ENCODE measurements at places on chromosomes 2 and 18.

DNA sequence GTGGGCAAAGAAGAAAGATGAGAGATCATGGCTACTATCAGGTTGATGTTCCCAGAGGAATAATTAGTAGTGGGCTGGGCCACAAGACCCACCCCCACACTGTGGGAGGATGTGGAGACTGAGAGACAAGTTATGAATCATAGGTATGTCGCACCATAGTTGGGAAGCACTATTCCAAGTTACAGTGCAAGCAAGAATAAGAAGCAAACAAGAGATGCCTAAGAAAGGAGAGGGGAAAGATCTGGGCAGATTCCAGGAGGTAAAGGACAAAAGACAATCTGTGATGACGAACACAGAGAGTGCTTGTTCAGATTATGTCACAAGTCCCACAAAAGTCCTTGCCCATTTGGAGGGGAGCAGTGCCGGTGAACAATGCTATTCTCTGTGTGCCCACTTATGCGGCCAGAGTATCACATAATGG, 56.6 kb downstream of the FAM228A start:
- no peak for DNase-seq

GRCh38 chr2:178858896-178859625, 51.8 kb upstream of the TTN start:
- DNase-seq: no peak

DNA sequence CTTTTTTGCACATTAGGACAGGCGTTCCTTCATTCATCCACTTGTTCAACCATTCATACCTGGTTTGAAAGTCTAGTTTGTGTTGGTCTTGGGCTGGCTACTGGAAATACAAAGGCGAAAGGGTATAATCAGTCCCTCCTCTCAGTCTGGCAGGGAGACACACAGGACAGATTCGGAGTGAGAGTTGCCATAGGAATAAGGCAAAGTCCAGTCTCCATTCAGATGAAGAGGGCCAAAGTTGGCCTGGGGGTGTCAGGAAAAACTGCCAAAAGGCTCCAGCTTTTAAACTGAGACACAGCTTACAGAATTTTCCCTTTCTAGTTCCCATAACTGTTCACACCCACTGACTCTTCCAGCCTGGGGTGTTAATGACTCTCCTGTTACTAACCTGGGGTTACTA, 96.3 kb upstream of the AQP4 start:
- DNase-seq: no peak

GRCh38 chr18:46481847-46482245, 175.2 kb downstream of the LOXHD1 start:
- DNase-seq: no peak

DNA sequence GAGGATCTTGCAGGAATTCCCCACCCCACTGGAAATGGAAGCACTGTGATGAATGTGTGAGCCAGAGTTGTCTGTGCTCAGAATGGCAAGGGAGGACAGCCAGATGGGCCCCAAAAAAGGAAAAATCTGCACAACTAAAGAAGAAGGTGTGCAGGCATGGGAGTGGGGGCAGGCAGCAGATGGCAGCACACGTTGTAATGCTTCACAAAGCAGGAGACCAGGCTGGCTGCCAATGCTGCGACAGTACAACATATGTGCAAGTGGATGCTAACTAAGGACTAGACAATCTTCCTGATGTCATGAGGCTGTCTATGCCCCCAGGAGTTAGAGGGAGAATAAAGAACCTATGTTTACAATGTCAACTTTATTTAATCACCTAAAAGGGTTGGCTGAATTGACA, 27.2 kb downstream of the ST6GAL2 start:
- no peak for DNase-seq

DNA sequence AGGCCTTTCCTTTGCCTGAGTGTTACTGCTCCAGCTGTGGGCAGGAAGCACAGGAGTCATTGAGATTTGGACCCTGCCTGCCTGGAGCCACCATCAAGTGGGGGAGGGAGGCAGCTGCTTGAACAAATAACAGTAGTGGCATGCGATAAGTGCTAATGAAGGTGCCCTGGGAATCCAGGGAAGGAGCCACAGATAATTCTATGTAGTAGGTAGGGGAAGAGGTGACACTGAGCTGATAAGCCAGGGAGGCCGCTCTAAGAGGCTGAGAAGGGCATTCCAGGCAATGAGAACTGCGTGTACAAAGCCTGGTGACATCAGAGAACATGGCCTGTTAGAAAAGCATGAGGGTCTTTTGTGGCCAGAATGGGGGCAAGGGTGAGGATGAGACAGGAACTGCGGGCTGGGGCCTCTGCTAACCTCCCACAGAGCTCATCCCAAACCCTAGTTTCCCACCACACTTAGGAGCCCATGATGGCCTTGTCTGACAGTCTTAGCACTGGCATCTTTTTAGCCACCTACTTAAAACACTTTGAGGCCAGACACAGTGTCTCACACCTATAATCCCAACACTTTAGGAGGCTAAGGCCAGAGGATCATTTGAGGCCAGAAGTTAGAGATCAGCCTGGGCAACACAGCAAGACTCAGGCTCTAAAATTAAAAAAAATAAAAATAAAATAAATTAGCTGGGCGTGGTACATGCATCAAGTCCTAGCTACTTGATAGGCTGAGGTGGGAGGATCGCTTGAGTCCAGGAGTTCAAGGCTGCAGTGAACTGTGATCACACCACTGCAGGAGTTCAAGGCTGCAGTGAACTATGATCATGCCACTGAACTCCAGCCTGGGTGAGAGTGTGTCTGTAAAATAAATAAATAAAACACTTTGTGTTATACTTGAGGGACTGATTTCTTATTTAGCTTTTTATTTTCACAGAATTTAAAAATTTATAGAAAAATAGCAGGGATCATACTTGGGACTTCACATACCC, 58.9 kb downstream of the TET3 start:
- DNase-seq: no peak

- DNase-seq: no peak
Measured at GRCh38 chr2:85421260-85422071, 3.0 kb downstream of the SH2D6 start.

DNA sequence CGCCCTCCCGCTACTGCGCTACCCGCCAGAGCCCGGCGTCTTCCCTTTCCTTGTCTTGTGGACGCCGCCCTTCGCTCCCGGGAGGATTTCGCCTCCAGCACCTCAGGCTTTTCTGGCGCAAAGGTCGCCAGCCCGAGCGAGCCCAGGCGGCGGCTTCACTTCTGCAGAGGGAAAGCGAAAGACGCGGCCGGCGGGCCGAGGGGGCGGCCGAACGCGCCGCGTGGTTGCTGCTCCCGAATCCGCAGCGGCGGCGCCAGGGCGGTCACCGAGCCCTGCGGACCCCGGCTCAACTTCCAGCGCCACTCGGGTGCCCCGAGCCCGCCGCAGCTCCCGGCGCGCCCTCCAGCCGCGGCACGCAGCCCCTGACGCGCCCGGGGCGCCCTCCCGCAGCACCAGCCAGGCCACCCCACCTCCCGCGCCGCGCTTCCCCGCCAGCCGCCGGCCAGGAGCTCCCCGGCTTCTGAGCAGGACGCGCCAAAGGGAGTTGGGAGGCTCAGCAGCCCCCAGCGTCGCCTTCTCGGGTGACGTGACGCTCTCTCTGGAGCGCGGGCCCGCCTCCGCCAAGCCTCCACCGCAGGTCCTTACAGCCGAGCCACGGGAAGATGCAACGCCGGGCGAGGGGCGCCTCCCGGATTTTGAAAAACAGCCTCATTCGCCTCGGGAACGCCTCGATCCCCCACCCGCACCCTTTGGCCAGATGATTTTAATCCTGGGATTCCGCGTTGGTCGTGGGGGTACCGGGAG, 84.9 kb upstream of the EPB41L3 start:
- peak; percentile 16 for DNase-seq

DNA sequence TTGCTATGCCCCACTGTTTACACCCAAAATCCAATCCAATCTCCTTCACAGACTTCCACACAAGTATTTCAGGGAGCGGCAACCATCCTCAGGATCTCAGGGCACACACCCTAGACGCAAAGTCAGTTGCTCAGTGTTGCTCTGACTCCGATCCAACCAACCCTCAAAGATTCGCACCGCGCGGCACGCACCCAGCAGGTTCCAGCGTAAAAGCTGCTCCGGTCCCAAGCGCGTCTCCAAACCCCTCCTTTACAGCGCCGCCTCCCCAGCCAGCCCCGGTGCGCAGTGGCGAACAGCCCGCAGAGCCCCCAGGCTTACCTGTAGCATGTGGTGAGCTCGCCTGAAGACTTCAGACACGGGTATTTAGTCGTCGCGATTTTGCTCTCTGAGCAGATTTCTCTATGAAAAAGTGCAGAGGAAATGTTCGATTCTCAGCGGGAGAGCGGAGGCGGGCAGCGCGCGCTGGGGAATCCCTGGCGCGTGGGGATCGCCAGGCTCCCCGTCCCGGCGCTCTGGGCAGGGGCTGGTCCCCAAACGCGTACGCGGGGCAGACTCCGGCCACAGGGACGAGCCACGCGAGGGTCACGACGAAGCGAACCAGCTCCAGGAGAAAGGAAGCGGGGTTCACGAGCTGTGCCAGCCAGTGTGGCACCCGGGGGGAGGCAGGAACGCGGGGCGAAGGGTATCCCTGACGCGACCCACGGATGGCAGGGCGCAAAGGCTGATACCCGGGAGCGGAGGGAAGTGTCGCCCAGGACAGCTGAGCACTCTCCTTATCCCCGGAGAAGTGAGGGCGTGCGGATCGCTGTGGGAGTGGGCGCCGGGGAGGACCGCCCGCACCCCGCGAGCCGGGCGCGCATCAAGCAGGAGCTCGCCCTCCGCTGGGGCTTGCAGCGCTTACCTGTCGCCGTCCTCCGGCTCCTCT, 650 bp downstream of the CCBE1 start:
- DNase-seq: no peak

- DNase-seq: no peak
Measured at GRCh38 chr2:50529600-50530218, 502.2 kb downstream of the NRXN1 start.

DNA sequence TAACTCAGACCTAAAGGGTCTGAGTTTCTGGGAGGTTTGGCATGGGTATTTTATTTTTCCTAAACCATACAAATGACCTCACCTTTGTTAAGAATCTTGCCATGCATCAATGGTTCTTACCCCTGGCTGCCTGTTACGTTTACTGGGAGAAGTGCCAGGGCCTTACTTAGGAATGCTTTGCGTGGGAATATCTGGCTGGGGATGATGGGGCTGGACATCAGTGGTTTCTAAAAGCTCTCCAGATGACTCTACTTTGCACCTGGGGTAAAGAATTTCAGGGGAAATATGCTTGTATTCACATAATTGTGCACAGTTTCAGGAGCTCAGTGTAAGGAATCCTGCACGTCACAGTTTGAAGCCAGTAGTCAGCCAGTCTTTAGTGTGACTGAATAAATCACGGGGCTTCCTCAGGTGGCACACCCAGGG, 18.2 kb upstream of the DAW1 start:
- DNase-seq: no peak

DNA sequence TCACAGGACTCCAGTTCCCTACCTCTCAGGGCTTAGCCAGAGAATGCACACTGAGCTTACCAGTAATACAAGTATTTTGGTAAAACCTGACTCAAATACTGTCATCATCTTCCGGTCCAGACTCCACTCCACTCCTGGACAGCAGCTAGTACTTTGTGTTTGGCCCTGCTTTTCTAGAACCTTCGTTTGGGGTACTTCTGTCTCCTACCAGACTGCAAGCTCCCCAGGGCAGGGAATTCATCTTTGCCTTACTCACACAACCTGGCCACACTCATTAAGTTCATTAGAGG, 108.9 kb upstream of the CDC42EP3 start:
- no peak for DNase-seq

GRCh38 chr2:67845621-67846369, 217.0 kb downstream of the C1D start:
- DNase-seq: no peak

GRCh38 chr2:172969609-172970008, 106.0 kb upstream of the MAP3K20 start:
- DNase-seq: no peak

DNA sequence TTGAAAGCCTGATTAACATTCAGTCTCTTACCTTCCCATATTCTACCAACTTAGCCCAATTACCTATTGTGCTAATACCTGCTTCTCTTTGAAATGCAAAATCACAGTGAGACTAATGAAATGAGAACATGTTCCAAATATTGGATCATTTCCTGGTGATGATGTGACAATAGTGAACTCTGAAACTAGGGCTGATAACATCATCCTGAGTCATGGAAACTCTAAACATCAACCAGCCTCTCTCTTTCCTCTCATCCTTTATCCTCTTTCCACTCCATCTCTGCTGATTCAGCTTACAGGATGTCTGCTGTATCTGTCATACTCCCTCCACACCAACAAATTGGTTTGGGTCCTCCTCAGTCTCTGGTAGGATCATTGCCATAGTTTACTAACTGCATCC, 98.8 kb upstream of the NCKAP5 start:
- DNase-seq: no peak

- DNase-seq: no peak
Measured at GRCh38 chr2:37555457-37555856, 116.0 kb downstream of the CDC42EP3 start.

DNA sequence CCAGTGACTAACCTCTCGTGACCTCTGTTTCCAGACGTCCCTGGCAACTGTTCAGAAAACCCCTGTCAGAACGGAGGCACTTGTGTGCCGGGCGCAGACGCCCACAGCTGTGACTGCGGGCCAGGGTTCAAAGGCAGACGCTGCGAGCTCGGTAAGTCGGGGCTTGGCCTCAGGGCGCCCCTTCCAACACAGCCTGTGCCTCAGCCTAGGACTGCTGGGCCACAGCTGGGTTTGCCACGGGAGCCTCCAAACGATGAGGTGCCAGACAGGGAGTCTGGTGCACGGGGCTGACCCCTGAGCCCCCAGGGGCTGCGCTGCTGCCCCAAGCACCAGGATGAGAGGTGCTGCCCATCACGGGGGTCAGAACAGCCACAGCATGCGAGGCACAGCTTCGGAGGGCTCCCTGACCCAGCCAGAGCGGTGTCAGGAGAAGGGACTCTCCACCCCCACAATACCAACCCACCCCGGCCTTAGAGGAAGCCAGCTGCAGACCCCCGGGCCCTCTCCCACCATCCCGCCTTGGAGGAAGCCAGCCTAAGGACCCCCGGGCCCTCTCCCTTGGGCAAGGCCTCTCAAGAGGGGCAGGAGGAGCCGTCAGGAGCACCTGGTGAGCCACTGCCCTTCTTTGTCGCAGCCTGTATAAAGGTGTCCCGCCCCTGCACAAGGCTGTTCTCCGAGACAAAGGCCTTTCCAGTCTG, 20.3 kb downstream of the MTERF4 start:
- DNase-seq: no peak

DNA sequence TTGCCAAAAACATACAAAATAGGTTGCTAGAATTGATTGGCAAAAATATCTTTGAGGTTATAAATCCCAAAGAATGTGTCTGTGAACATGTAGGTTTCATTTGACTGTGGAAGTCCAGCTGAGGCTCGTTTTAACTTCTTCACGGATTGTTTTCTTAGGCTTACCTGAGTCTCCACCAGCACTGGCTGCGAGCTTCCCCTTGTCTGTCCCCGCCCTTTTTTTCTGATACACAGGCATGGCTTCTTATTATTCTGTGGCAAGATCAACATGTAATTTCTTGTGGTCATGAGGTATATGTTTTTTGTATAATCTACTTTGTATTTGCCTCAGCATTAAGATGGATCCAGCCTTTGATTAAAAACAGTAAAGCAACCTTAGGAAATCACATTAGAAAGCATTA, 7.2 kb upstream of the SLC40A1 start:
- no peak for DNase-seq

DNA sequence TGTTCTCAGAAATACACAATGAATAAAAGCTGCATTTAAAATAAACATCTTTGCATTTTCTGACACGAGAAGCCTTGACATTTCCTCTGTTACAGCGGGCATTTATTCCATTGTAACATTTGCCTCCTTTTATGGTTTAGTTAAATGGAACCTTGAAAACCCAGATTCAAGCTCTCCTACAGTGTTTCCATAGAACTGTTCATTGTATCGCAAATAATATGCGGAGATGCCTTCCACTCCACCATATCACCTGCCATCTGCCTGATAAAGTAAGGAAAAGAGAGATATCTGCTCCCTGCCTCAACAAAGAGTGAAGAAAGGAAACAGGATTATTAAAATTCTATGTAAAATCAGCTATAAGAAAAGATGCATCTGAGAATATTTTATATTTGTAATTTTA, 69.8 kb downstream of the CDH19 start:
- no peak for DNase-seq

Data from tibial nerve (tissue), 4 donors.